SW480 (cell line): ENCODE measurements at places on chromosomes 13 and 19.
A peak's percentile ranks its signal among the peaks of the same experiment; 100 is the strongest.

DNA sequence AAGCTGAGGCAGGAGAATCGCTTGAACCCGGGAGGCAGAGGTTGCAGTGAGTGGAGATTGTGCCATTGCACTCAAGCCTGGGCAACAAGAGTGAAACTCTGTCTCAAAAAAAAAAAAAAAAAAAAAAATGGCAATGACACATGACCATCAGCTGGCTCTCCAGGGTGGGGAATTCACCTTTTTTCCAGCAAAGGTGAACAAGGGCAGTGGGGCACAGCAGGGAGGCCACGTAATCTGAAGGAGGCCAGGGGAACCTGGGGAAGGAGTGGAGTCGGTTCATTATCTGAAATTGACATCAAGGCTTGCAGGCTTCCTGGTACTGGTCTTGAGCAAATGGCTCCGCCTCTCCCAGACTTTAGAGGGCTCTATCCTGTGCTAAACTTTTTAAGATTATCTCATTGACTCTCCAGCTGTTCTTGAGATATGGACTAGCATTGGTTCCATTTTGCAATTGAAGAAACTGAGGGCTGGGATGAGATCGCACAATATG lies 28.1 kb downstream of the KEAP1 start:
- no peak for DNase-seq

DNA sequence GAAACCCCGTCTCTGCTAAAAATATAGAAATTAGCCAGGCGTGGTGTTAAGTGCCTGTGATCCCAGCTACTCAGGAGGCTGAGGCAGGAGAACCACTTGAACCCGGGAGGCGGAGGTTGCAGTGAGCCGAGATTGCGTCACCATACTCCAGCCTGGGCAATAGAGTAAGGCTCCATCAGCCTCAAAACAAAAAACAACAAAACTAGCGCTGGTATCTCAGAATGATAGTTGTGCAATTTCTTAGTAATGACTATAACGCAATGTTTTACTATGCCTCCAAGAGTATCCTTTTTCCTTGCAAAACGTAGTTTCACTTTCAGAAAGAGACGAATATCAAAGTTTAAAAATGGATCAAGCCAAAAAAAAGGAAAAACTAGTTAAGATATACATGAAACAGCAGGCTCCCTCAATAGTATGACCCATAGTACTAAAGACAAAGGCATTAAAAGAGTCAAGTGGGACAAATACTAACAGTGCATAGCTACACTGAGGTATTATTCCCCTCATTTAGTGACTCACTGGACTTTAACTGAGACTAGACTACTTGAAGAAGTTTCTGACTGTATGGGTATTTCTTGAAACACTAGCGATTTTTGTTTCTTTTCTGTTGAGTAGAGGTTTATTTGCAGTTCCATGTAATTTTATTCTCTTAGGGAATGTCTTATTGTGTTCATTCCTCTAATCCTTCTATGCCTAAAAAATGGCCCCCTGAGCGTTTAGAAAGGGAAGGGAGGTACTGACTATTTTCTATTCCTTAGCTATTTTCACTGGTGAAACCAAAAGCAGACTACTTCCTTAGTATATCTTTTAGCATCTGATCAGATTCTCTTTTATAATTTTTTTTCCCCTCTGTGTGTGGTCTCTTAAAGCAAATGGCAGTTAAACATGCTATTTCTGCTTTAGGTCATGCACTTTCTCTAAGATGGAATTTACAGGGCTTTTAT lies 10.4 kb upstream of the ITM2B start:
- no peak for DNase-seq

- no peak for DNase-seq
Measured at GRCh38 chr13:99857738-99858137, 113.8 kb downstream of the ZIC5 start.

DNA sequence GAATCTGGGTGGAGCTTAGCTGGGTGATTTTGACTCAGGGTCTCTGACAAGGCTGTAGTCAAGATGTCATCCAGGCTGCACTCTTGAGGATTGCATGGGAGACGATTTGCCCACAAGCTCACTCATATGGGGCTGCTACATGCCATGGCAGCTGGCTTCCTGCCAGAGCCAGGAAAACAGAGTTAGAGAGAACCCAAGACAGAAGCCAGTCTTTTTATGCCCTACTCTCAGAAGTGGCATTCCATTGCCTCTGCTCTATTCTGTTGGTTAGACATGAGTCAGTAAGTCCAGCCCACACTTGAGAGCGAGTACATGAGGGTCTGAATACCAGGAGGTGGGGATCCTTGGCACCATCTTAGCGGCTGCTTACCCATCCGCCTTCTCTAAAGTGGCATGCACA lies 9.5 kb downstream of the POLR1D start:
- no peak for DNase-seq

DNA sequence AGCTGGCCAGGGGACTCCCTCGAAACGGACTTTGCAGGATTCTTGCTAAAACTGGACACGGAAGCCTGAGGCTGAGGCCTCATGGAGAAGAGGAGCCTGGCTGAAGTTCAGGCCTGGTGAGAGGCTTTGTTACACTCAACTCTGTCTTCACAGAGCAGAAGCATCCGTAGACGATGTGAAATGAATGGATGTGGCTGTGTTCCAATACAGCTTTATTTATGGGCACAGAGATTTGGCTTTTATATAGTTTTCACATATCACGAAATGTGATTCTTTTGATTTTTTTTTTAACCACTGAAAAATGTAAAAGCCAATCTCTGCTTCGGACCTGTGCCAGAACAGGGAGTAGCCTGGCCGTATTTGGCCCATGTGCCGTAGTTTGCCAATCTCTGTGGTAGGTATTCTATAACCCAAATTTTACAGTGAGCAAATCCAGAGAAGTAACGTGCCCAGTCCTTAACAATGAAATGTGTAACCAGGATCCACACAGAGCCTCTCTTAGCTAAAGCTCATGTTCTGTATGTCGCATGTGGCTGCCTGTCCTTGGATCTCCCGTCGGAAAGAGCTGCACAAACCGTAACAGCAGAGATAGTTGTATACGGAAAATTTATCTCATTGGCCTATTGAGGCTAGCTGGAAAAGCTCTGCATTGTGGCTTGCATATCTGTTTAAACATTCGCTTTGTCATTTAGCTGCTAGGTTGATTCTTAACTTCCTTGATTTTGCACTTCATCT lies 171.6 kb upstream of the RNF113B start:
- DNase-seq, result no peak

- no peak for DNase-seq
Measured at GRCh38 chr13:30926781-30927180, 5.7 kb upstream of the TEX26 start.

- peak; percentile 94 for DNase-seq
Measured at GRCh38 chr19:35879770-35880317, 11.5 kb downstream of the APLP1 start.

- no peak for DNase-seq
Measured at GRCh38 chr13:113066746-113067145, 38.8 kb upstream of the F7 start.

DNA sequence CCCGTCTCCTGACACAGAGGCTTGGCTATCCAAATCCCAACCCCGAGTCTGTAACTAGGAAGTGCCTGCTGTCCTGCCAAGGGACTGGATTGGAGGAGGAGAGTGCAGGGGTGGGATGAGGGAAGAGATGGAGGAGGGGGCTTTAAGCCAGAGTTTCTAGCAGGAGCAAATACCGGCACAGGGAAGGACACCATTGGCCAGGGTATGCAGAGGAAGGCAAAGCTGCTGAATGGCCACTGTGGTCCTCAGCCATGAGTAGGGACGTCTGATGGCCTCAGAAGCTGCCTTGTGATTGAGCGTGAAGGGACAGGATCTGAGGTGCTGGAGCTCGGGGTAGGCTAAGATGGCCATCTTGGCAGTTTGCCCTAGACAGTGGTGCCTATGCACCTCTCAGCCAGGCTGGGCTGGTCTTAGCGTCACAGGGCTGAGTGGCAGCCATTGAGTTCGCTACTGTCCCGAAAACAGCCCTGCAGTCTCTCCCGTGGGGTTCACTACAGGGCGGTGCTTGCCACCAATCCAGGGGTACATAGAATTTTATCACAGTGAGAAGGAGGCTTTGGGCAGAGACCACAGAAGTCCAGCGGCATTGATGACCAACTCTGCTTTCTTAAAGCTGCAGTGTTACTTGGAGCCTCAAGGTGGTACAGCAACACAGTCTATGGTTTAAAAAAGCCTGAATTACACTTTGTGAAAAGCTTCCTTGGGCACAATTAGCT lies 61.8 kb downstream of the AKAP11 start:
- peak; percentile 50 for DNase-seq

DNA sequence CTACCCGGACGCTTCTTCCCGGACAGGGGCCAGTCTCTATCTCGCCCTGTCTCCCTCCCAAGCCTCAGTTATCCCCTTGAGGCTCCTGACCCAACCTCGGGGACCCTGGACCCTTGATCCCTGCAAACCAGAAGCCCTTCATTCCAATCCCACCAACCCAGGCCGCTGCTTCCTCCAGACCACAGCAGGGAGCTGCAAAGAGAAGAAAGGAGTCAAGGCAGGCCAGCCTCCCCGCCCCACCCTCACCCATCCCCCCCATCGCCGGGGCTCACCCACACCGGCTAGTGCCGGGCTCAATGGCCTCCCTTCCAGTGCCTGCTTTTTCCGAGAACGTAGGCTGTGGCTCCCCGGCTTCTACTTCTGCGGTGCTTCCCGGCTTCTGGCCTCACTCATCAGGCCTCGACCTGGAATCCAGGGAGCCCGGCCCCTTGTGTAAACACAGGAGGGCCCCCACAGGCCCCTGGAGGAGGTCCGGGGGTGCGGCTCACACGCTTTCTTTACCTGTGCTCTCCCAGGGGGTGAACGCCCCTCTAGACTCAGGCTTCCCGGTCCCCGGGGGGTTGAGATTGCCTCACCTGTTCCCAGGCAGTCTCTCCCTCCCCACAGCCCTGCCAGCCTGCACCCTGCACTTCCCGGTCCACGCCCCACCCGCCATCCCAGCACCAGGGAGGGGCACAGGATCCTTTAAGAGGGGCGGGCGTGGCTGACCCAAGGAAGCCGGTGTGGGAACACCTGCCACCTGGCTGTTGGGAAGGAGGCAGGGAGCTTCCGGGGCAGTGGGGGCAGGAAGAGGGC lies at the start of gene FAM83E:
Gene FAM83E (minus strand): TSS at position 641 of the 795 bp plus-strand sequence. CDS start 1,704 bp downstream, outside the sequence.
- DNase-seq, result peak; percentile 85

GRCh38 chr19:5680437-5681368 lies at the start of the genes HSD11B1L and MICOS13:
Gene HSD11B1L, plus strand, starts transcription at chr19:5681027. Its CDS starts 3,806 bp downstream, at chr19:5684833.
Gene MICOS13, minus strand, starts transcription at chr19:5680516. Its CDS starts 30 bp downstream, at chr19:5680486.
- DNase-seq, result peak; percentile 96

DNA sequence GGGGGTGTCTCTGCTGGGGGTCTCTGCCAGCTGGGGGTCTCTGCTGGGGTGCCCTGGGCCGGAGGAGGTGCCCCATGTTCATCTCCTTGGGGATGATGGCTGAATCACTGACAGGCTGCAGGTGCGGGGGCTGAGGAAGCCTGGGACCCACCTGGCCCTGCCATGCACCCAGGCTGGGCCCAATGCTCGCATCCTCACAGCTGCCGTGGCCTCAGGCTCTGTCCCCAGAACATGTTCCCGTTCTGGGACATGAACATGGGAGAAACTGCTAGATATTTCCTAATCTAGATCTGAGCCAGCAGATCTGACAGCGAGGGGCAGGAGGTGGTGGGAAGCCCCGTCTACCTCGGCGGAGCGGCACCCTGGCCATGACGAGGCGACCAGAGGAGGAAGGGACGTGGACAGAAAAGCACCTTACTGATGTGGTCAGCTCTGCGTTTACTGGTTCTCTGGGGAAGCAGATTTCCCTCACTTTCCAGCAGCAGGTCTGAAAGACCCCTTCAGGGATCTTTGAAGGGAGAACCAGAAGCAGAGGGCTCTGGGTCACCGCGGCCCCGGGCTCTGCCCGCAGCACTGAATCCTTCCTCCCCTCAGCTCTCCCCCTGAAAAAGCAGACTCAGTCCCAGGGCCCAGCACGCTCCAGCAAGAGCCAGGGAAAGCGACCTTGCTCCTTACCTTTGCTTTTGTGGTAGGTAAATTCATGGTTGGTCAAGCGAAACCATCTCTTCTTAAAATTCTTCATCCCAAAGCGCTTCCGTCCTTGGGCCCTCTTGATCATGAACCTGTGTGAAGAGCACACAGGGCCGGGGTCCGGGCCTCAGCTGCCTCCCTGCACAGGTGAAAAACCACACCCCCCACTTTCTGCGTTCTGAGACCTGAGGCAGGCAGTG lies 26.5 kb upstream of the C13orf46 start:
- no peak for DNase-seq

DNA sequence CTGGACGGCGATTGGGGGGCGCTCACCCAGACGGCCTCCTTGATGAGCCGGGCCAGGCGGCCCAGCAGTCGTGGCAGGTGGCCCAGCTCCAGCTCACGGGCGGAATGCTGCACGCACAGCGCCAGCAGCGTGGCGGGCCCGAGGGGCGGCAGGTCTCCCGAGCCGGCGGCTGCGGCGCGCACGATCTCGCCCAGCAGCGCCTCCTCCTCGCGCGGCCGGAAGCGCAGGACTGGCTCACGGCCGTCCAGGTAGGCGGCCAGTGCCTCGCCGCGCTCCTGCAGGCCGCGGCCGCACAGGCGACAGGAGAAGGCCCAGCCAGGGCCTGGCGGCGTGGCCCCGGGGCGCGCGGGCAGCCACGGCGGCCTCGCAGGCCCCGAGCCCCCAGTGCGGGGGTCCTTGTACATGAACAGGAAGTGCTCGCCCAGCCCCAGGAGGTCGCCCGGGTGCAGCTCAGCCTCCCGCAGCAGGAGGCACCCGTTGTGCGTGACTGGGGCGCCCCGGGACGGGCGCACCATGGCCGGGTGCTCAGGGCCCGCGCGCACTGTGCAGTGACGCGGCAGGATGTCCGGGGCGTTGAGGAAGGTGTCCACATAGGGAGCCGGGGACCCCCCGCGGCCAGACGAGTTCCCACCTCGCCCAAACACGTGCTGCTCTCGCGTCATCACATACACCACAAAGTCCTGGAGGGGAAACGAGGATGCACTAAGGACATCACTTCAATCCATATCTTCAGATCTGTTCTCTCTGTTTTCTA lies 9.6 kb upstream of the MAMSTR start:
- no peak for DNase-seq

DNA sequence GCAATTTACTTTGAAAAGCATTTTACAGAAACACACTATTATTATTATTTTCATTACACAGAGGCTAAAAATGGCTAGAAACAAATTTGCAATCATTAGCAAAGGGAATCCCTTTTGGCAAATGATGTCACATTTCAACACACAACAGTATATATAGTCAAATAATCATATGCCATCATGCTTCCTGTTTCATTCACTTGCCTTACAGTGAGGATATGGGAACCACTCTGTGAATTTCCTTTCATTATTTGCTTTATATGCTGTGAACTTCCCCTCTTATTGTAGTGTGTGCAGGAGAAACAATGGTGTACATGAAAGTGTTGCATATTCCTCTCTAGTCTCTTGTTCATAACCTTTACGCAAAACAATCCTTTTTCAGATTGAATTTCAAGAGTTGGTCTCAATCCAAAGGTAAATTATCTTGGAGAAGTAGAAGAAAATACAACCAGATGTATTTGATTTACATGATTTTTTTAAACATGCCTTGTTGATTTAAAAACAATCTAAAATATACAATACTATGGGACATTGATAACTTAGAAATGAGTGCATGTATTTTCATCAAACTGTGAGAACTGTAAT lies 657.3 kb downstream of the EFNB2 start:
- DNase-seq, result no peak
